ENCODE measurements at places on chromosomes 7 and 10.

DNA sequence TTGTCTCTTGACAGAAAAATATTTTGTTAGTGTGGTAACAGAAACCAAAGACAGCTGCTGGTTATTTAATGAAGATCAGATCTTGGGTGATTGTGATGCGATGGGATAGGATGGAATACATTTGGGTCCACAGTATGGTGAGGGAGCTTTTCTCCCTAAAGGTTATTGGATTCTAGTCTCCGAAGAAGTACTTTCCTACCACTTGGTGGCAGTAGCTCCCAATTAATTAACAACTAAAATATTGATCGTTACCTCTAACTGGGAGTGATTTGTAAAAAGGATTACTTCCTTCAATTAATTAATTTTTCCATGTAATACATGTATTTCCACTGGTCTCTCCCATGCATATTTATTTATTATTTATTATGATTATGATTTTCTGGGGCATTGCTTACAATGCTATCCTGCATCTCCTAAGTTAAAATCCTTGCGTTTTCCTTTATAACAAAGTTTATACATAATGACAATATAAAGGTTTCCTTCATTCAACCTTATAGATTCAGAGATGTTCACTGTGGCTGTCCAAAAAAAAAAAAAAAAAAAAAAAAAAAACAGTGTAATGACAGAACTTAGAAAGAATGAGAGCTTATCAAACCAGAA is 25.6 kb downstream of the TMEM196 start:
- no peak for DNase-seq

GRCh38 chr7:107506674-107507339 is 37.0 kb downstream of the GPR22 start:
- DNase-seq = no peak

- no peak for DNase-seq
Measured at GRCh38 chr7:123823898-123824753, 20.8 kb upstream of the HYAL4 start.

DNA sequence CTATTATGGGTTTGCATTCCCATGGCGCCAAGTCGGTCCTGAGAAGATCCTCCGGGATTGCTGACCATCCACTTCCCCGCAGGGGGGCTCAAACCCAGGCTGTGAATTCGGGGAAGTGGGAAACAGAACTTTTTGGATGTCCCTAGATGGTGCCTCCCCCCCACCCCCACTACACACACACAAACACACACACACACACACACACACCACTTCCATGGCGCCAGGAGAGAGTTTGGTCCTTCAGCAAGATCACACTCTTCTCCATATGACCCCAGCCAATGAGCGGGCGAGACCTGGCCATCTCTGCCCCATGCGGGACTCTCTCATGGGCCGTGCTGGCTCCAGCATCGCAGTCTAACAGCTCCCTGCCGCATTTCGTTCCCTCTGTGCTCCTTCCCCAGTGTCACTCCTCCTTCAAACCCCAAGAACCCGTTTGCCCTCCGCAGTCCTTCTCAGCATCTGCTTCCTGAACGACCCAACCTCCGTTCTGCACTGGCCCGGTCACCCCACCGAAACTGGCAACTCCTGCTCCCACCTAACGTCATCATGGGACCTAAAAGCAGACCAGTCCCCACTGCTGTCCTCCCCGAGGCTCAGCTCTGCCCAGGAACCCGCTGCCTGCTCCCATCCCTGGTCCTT is 32.1 kb upstream of the TNRC18 start:
- DNase-seq = no peak

DNA sequence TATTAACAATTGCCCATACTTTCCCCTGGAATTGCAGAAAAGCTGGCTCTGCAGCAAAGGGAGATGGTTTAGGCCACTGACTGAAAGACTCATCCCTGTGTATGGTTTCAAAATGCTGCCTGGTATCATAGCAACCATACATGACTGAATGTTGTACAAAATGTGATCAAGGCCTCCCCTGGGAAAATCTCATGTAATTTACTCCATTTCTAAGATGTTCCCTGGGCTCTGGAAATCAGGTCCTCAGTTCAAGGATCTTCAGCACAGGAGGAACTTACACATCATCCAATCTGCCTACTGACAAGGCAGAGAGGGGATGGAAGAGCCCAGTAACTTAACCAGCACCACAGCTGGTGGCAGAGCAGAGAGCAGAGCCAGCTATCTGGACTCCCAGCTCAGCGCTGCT is 111.8 kb downstream of the JAZF1 start:
- no peak for DNase-seq

- DNase-seq = no peak
Measured at GRCh38 chr10:124740369-124741280, 3.6 kb downstream of the FAM53B start.

DNA sequence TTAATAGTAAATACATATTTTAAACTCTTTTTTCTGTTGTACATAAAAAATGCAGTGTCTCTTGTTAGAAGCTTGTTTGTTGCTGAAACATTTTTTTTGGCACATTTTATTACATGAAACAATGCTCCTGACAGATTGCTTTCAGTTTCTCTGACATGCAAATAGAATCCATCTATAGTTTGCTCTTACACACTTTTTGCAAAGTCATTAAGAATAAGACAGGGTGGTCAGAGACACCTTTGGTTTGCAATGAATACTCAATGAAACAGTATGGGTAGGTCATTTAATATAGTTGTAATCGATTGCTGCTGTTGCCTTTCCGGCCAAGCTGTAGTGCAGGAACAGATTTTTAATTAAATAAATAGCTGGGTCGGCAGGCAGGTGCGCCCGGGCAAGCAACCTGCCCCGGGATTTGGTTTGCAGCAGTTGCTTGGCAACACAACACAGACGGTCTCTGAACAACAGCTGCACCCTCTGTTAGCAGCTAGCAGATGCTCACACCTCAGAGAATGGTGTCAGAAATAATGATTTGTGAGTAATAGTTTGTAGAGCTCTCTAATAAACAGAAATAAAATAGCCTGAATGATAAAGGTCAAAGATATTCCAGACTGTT is 115.7 kb upstream of the CACNA2D1 start:
- no peak for DNase-seq

DNA sequence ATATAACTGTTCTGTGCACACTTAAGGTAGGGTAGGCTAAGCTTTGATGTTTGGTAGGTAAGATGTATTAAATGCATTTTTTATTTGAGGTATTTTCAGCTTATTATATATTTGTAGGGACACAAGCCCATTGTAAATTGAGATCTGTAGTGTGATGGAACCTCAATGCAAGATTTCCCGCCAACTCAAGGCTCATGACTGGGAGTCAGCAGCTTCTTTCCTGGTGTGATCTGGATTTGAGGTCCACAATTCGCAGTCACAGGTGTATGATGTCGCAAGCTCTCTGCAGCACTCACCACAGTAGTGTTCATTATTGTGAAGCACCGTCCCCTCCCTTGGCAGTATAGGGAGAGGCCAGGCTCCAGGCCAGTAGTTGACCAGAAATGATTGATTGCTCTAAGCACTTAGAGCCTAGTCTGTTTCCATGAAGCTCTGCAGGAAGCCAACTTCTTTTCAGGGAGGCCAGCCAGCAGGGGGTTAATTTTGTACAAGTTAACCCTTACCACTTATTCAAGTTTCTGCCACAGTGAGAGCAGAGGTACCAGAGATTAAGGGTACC is 54.9 kb downstream of the SEM1 start:
- no peak for DNase-seq

DNA sequence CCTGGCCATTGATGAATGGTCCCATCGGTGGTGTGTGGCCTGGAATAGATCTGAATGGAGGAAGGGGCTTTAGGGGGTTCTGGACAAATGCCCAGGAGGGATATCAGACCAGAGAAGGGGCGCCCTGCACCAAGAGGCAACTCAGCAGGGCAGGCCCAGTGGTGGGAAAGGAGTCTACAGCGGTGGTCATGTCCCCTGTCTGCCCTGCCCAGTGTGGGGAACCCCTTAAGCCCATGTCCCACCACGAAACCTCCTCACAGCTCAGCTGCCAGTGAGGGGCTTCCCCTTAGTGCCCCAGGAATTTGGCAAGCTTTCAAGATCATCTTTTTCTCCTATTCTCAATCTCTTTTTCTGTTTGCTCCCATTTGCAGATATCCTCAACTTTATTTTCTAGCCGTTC is 14.1 kb upstream of the CCSER2 start:
- no peak for DNase-seq

DNA sequence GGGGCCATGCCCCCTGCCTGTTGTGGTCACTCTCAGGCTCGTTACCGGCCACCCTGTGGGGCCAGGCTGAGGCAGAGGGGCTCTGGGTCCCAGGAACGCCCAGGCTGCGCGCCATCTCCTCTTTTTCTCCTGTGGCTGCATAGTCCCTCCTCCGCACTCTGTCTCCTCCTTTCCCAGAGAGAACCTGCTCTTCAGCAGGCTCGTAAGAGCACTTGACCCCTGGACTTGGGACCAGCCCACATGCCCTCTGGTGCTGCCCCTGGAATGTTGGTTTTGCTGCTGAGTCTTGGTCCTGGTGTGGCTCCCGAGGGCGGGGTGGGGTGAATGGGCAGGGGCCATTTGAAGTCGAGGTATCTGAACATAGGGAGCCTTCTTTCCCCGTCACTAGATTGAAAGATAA is 6.6 kb upstream of the BHLHA15 start:
- no peak for DNase-seq

GRCh38 chr7:152423991-152424347 is 11.8 kb downstream of the KMT2C start:
- DNase-seq = no peak

- no peak for DNase-seq
Measured at GRCh38 chr7:101537935-101538595, 91.0 kb downstream of the MYL10 start.

DNA sequence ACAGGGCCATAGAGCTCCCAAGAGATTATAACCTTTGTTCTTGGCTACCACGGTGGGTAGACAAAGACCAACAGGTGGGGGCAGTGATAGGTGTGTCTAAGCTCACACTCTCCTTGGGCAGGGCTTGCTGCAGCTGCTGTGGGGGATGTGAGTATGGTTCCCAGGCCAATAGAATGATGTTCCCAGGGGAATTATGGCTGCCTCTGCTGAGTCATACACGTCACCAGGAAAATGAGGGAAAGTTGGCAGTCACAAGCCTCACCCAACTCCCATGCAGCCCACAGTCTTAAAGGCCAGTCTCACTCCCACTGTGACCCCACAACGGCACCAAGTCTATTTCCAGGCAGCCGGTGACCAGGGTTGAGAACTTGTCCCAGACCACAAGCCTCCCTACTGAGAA is 453.4 kb upstream of the PODXL start:
- DNase-seq = no peak

GRCh38 chr10:124474514-124475070 is 13.0 kb downstream of the LHPP start:
- DNase-seq = no peak

- no peak for DNase-seq
Measured at GRCh38 chr10:74072503-74072902, 74.6 kb downstream of the VCL start.

GRCh38 chr10:49534670-49535381 is 4.1 kb downstream of the ERCC6 start:
- no peak for DNase-seq

DNA sequence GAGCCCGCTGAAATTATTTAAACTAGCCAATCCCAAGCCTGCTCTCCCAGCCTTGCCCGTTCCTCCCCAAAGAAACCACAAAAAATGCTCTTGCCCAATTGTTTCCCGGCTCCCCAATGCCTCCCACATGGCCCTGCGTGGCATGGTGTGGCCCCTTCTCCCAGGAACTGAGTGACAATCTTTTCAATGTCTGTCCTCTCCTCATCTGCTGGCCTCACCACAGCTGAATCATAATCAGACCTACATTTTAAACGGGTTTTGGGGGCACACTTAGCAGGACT is 201.5 kb downstream of the PRPF18 start:
- DNase-seq = no peak

DNA sequence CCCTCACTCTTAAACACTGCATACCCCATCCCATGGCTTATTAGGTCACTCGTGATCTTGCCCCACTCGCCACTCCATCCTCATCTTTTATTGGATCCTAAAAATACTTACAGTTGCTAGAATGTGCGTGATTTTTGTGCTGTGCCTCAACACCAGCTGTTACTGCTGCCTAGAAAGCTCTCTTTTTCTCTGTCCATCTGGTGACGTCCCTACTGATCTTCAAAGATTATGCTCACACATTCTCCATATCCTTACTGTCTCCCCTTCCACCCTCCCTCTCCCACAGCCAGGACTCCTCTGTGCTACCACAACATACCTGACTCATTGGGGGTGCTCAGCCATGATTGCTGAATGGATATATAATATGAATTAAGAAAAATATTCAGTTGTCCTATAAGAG is 42.0 kb downstream of the CDK6 start:
- DNase-seq = no peak
